GM12878 (cell line): ENCODE measurements at places on chromosomes 6 and 20. TPM values are rescaled to one million over a fixed set of nuclear protein-coding genes. Genes with fewer than 3 reads are reported as not detected.

RIMS1 gene
- total RNA-seq: 0.58 and 0.59 TPM in 2 replicates

SLC35D3 gene
- total RNA-seq: not detected in 2 replicates

BPIFB2 gene
- total RNA-seq: not detected in 2 replicates

BPIFA3 gene
- not detected in 2 replicates for total RNA-seq

LY86 gene
- 68.2 and 77.3 TPM in 2 replicates for total RNA-seq

CLPSL1 gene
- total RNA-seq: not detected in 2 replicates

PSORS1C1 gene
- 0.64 TPM in 1 of 2 replicates, not detected in the other for total RNA-seq

MBOAT1 gene
- total RNA-seq: 18.2 and 19.3 TPM in 2 replicates

GSTA4 gene
- 3.4 and 4.7 TPM in 2 replicates for total RNA-seq

TNFAIP3 gene
- total RNA-seq: 220 and 229 TPM in 2 replicates

ANGPT4 gene
- not detected in 2 replicates for total RNA-seq

ZSCAN12 gene
- total RNA-seq: 7.9 and 8.2 TPM in 2 replicates

KCNK17 gene
- not detected in 2 replicates for total RNA-seq

MLIP gene
- not detected in 2 replicates for total RNA-seq

LPIN3 gene
- 0.49 and 0.51 TPM in 2 replicates for total RNA-seq

RUNX2 gene
- total RNA-seq: 0.61 and 0.77 TPM in 2 replicates

GSTA5 gene
- not detected in 2 replicates for total RNA-seq

TMEM63B gene
- total RNA-seq: 12.8 and 14.8 TPM in 2 replicates

ADGRB3 gene
- total RNA-seq: not detected in 2 replicates

SPDEF gene
- not detected in 2 replicates for total RNA-seq

LTA gene
- total RNA-seq: 69.8 and 72.5 TPM in 2 replicates

ERVFRD-1 gene
- total RNA-seq: not detected in 2 replicates

MEP1A gene
- total RNA-seq: not detected in 2 replicates

KIAA0408 gene
- not detected in 2 replicates for total RNA-seq

SLC17A9 gene
- 60.2 and 74.1 TPM in 2 replicates for total RNA-seq

LZTS3 gene
- 0.44 and 0.48 TPM in 2 replicates for total RNA-seq

OPRM1 gene
- not detected in 2 replicates for total RNA-seq

TCP11 gene
- total RNA-seq: not detected in 2 replicates

TUBB2A gene
- total RNA-seq: 46.6 and 47.6 TPM in 2 replicates

PRICKLE4 gene
- 0.37 TPM in 1 of 2 replicates, not detected in the other for total RNA-seq

PANK2 gene
- 37.7 and 39.6 TPM in 2 replicates for total RNA-seq

COL9A3 gene
- 0.96 and 1.0 TPM in 2 replicates for total RNA-seq

WFDC5 gene
- total RNA-seq: not detected in 2 replicates

CDKAL1 gene
- total RNA-seq: 16.8 and 18.5 TPM in 2 replicates

VIP gene
- 0.23 TPM in 1 of 2 replicates, not detected in the other for total RNA-seq

MUC22 gene
- total RNA-seq: 0.03 TPM in 1 of 2 replicates, not detected in the other

ADRM1 gene
- 117 and 125 TPM in 2 replicates for total RNA-seq

TP53TG5 gene
- not detected in 2 replicates for total RNA-seq

FITM2 gene
- 1.4 and 1.6 TPM in 2 replicates for total RNA-seq

SIRPD gene
- 0.51 and 1.1 TPM in 2 replicates for total RNA-seq

LKAAEAR1 gene
- total RNA-seq: not detected in 2 replicates

MRAP2 gene
- not detected in 2 replicates for total RNA-seq

CLIC5 gene
- not detected in 2 replicates for total RNA-seq

HLA-DRA gene
- total RNA-seq: 2,040 and 2,127 TPM in 2 replicates

NINL gene
- total RNA-seq: 0.23 and 0.29 TPM in 2 replicates

MCHR2 gene
- not detected in 2 replicates for total RNA-seq

SLC22A2 gene
- total RNA-seq: not detected in 2 replicates

TINAG gene
- total RNA-seq: 0.51 and 0.64 TPM in 2 replicates
